ENCODE measurements at places on chromosomes 1 and 21. TPM values are rescaled to one million over a fixed set of nuclear protein-coding genes. Genes with fewer than 3 reads are reported as not detected.

DNA sequence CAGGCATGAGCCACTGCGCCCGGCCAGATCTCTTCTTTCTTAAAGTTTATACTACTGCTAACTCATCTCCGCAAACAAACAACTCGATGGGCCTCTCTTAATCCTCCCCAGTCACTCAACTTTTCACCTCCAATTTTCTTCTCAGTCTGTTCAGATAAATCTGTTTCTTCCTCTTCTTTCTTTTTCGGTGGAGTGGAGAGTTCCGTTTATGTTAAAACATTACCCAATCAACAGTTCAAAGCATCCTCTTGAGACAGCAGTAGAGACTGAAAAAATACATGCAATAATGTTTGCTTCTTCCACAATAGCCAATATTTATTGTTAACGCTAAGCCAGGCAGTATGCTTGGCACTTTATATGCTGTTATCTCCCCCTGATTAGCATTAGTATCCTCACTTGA, 1.4 kb upstream of the ANKRD13C start:
- DNase-seq, result no peak
- peaks cover 26% of the 10 kb centered on the region for H3K4me1 ChIP-seq
- H3K27ac ChIP-seq, result peak overlapping the region; percentile 97
- peaks cover 11% of the 10 kb centered on the region for H3K36me3 ChIP-seq
- H3K27me3 ChIP-seq, result no peaks in the 10 kb centered on the region

DNA sequence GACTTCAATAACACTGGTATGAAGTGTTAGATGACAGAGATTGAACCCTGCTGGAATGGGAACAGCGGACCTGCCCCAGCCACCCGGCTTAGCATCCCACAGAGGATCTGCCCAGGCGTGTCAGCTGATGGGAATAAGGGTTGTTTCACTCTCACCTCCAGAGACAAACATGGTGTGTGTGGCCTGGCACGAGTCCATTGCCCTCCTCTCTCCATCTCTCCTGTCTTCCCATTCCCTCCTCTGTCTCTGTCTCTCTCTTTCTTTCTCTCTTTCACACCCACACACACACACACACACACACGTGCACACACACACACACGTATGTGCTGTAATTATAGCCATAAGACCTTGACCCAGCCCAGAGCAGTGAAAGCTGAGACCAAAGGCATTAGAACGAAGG, 200.2 kb downstream of the HIVEP3 start:
- H3K27me3 ChIP-seq, result no peaks in the 10 kb centered on the region
- no peak for DNase-seq
- no peaks in the 10 kb centered on the region for H3K36me3 ChIP-seq
- no peak overlapping the region for H3K4me3 ChIP-seq

- no peaks in the 10 kb centered on the region for H3K36me3 ChIP-seq
- H3K4me3 ChIP-seq, result no peak overlapping the region
- H3K27me3 ChIP-seq, result no peaks in the 10 kb centered on the region
- DNase-seq, result no peak
- no peak overlapping the region for H3K27ac ChIP-seq
These were observed 27.7 kb downstream of the DSCAM start for GRCh38 chr21:40819071-40819900.

The ISG20L2 gene
- 47.1 TPM for total RNA-seq

The GBP3 gene
- 45.9 TPM for total RNA-seq
